ENCODE measurements at places on chromosomes 2 and 18.

DNA sequence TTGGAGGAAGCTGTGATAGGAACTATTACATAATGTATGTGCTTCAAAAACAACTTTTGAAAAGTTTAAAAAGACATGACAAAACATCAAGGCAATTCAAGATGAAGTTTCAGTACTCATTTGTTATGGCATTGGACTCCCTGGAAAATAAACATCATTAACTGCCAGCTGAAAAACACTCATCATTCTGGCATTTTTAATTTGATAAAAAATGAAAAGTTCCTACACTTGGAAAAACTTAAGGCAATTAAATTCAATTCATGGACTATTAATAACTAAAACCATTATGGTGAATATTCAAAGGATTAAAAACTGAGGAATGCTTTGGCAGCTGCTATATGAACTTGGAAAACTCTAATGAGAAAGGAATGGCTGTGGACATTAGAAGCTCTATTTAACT lies 8.5 kb downstream of the TYW5 start:
- DNase-seq: no peak

DNA sequence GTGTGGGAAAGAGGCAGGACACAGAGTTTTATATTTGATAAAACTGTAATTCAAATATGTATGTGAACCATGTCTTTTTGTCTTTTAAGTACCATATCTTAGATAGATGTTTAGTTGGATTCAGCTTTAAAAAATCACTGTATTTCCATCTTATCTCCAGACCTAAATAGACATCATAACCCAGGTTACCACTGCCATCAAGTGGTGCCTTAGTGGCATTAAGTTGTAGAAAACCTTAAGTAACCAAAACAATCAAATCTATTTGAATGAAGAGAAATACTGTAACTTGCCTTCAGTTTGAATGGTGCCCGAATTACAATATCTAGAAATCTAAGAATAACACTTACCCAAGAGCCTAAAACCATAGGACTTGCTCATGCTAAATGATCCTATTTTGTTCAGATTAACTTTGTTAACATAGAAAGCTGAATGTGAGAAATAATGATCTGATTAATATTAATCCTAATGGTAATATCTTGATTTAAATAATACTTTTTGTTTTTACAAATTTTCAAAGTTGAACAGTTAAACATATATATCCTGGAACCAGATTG lies 92.5 kb upstream of the MAP2 start:
- no peak for DNase-seq

GRCh38 chr2:70133491-70134322 lies 46.4 kb downstream of the PCBP1 start:
- DNase-seq: no peak

DNA sequence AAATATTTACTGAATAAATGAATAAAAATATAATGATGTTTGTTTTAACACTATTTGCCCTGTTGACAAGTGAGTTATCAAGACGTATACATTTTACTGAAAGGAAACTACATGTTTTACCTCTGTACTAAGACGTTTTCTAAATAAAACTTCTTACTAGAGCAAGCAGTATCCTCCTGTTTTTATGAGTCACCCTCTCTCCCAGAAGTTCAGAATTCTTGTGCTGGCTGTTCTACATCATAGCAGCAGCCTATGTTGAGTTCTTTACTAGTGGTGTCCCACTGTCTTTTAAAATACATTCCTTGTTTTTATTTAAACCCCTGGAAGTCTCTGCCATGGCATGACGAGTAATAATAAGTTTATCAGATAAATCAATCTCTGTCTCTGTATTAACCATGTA lies 297.4 kb downstream of the CALCRL start:
- DNase-seq: no peak

GRCh38 chr2:103402944-103403343 lies 641.1 kb downstream of the TMEM182 start:
- no peak for DNase-seq

- DNase-seq: no peak
These were observed 155.8 kb upstream of the ERBB4 start for GRCh38 chr2:212694398-212694797.

DNA sequence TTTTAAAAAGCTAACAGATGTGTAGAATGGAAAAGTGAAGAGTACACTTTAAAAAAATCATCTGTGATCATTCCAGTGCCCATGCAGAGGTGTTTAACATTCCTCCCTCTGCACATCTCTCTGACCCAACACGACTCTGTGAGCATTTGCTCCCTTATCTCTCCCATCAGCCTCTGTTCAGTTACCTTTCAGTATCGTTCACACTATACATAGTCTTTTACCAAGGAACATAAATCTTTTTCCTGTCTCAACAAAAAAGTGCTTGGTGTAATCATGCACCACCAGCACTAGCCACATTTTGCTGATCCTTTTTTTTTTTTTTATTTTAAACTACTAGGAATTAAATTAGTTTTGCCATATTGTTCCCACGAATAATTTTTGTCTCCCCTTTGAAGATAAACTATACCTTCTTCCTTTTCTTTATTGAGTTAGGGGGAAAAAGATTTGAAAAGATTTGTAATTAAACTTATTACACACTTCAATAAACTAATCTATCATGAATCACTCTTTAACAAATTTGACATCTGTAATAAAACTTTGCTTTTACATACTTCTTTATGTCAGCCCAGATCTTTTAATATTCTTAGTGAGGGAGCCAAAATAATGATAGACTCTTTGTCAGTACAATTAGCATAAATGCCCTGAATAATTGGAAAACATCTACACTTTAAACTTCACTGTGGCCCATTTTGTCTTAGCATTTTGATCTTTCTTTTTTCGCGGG lies 489.8 kb upstream of the FANCL start:
- DNase-seq: no peak

- no peak for DNase-seq
These were observed 814 bp upstream of the RAB1A start for GRCh38 chr2:65130664-65131175.

DNA sequence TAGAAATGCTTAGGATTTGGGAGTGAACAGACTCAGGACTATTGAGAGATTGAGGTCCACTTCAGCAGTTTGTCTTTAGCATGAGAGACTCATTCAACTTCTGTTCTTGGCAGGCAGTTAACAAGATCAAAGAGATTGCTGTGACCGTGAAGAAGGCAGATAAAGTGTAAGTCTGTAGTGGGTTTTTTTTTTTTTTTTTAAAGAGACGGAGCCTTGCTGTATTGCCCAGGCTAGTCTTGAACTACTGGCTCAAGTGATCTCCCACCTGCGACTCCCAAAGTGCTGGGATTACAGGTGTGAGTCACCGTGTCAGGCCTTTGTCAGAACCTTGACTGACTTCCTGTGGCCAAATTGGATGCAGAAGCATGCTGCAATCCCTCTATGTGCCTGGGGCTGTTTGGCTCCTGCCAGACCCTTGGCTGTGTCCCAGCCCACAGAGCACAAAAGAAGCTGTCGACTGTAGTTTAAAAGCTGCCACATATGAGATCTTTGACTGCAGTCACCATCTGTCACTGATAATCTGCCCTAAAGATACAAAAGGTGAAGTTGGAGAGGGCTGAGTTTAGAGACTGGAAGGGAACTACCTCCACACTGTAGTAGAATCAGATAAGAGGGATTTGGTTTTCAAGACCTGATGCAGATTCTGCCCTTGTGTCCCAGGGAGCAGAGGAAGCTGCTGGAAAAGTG lies 9.9 kb downstream of the CCT7 start:
- DNase-seq: no peak

- no peak for DNase-seq
These were observed 75.8 kb downstream of the SOWAHC start for GRCh38 chr2:109689973-109690372.

- DNase-seq: no peak
These were observed 263.2 kb downstream of the KCNJ3 start for GRCh38 chr2:154961676-154962075.

DNA sequence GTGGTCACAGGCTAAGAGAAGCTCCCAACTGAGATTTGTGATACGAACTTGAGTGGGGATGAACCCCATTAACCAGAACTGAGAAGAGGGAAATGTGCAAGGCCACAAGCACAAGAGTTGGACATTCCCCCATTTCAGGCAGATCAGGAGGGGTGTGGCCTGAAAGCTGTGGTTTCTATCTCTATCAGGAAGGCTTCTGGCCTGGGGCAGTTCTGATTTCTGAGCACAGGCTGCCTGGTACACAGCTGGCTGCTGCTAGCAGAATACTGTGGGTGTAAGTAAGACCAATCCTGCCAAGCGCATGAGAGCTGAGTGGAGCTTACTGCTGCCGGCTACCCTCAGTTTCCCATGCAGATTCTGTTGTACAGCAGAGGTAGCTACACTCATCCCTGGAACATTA lies 484.6 kb downstream of the SATB2 start:
- DNase-seq: no peak

DNA sequence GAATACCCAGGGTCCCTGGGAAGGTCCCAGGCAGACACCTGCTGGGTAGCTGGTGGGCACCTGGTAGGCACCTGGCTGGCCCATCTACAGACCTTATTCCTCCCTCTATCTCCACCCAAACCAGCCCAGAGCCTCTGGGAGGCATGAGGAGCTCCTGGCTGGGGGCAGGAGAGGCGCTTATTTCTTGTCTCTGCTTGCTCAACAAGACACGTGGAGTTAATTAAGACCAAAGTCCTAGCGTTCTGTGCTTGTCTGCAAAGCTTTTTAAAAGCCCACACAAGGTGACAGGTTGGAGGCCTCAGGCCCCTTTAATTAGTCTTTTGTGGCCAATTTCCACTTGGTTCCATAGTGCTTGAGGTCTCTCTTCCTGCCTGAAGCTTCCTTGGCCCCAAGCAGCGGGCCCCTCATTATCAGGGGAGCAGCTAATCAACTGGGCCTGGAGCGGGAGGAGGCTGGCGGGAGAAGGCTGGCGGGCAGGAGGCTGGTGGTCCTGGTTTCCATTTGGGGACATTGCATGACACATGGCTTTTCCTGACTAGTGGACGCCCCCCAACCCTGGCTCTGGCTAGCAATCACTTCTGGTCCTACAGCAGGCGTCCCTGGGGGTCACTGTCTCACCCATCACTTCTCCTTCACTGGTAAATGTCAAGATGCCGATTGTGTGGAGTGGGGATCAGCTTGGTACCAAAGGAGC lies 65.4 kb upstream of the HDAC4 start:
- no peak for DNase-seq

DNA sequence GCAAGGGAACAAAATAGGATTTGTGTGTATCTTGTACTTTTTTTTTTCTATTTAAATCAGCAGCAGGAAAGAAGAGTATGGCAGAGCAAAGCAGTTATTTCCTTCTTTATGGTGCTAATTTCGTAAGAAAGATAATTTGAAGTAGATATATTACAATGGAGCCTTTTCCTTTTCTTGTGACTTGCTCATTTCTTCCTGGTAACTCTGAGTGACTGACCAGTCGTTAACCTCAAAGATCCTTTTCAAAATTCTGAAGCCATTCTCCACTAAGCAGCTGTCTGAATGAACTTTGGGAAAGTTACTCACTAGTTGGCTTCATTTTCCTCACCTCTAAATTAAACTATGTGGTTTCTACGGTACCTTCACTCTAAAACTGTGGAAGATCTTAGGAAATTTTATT lies 24.6 kb downstream of the AFTPH start:
- no peak for DNase-seq

DNA sequence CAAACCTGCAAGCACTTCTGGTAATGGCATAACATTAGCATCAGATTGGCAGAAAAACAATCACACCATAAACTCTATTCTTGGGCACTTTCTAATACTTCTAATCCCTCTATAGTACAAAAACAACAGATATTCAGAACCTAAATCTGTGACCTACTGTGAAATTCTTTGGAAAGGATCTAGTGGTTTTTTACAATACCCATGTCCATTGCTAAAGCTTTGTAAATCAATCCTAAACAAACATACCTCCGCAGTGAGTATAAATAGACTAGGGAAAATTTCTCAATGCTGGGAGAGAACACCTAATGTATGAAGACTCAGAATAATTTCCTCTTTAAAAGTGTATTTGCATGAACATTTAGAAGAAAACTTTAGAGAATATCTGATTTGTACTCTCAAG lies 1098.5 kb upstream of the DDX18 start:
- no peak for DNase-seq

- DNase-seq: no peak
These were observed 8.3 kb downstream of the ALPP start for GRCh38 chr2:232386740-232387450.

GRCh38 chr2:55296393-55296792 lies 27.4 kb upstream of the MTIF2 start:
- no peak for DNase-seq

DNA sequence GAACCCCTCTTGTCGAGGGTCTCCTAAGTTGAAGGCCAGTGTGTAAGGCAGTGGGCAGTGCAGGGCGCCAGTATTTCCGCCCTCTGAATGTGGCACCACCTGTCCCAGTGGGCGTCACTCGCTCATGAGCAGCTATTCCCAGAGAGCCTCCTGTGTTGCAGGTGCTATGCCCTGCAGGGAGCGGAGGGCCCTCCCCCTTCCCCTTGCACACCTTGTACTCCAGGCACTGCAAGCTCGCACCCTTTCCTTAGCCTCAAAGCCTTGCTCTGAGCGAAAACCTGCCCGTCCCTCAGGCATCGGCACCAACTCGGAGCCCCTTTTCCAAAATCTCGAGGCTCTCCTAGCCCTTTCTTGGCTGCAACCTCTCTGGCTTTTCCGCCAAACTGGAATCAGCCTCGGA lies 282.7 kb downstream of the AGAP1 start:
- DNase-seq: no peak

DNA sequence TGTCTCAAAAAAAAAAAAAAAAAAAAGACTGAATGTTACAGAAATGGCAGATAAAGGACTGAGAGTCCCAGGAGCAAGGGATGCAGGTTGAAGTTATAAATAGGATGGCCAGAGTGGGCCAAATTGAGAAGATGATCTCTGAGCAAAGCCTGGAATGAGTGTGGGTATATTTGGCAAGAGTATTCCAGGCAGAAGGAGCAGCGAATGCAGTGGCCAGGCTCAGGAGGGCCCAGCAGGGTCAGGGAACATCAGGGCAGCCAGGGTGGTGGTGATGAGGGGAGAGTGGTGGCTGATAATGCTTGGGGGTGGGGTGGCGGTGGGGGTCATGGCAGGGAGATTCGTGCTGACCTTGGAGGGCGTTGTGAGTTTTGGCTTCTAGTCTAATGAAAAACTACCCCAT lies 141.3 kb upstream of the AGAP1 start:
- no peak for DNase-seq

- DNase-seq: no peak
These were observed 47.4 kb upstream of the GPR45 start for GRCh38 chr2:105194022-105194675.

DNA sequence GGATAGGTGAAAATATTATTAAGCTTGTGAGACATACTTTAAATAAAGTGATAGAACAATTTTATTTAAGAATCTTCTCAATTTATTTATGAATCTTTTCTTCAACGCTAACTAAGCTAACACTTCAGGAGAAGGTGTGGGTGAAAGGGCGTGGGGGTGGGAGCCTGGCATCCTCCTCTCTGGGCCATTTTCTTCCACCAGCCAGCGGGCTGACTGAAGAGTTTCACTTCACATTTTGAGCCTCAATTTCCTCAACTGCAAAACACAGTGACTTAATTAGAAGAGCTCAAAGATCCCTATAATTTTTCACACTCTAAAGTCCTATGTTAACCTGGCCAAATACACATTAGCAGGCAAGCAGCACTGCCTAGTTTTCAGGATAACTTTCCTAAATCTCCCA lies 94.8 kb downstream of the FTCDNL1 start:
- no peak for DNase-seq

GRCh38 chr2:72576861-72577260 lies 249.0 kb downstream of the EXOC6B start:
- DNase-seq: no peak
